ENCODE measurements at places on chromosomes 3 and 15.

DNA sequence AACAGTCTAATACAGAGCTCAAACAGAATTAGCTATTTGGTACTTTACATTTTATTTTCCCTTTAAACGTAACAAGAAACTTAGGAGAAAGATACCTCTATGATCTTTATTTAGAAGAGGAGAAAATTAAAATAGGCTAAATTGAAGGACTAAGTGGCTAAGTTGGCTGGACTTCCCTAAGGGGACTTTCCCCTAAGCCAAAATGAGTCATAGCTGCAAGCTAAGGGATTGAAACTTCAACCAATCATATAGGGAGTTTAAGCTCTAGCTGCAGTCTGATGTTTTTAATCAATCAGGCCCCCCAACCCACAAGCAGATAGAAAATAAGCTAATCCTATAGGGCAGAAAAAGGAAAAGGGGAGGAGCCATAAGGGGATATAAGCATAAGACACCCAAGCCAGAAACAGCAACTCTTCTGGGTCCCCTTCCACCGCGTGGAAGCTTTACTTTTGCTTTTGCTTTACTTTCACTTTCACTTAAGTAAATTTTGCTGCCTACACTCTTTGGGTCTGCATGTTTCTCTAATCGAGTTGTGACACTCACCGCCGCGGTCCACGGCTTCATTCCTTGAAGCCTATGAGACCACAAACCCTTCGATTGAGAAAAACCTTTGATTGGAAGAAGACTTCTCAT lies 1108.5 kb upstream of the EPHA6 start:
- DNase-seq = peak; percentile 1

DNA sequence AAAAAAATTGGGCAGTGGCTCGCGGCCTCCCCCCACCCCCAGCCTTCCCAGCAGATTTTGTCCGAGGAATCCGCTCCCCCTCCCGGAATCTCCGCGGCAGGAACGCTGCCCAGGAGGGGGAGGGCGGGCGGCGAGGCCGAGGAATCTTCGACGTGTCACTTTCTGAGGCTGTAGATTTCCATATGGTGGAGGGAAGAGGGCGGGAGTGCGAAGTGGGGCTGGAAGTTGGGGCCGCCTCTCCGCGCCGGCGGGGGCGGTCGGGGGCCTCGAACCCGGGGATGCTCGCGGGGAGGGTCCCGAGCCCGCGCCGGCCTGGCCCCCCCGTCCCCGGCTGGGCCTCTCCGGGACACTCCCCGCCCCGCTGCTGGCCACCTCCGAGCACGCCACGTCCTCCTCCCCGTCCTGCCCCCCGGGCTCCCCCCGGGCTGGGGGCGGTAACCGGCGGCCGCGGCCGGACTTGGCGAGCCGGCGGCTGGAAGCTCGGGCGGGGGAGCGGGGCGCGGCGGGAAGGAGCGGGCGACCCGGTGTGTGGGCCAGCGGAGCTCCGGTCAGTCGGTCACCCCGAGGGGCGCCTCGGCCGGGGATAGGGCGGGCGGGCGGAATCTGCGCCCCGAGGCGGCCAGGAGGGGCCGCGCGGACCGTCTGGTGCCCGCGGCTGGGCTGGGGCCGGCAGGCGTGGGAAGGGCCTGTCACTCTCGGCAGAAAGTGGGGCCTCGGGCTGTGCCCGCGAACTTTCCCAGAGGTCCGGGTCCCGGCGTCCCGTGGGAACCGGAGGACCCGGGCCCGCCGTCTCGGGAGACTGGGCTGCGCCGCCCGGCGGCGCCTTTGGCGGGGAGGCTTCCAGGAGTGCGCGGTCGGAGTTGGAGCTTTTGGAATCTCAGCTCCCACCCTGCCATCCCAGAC lies 951 bp downstream of the FNDC3B start:
- peak; percentile 80 for DNase-seq

DNA sequence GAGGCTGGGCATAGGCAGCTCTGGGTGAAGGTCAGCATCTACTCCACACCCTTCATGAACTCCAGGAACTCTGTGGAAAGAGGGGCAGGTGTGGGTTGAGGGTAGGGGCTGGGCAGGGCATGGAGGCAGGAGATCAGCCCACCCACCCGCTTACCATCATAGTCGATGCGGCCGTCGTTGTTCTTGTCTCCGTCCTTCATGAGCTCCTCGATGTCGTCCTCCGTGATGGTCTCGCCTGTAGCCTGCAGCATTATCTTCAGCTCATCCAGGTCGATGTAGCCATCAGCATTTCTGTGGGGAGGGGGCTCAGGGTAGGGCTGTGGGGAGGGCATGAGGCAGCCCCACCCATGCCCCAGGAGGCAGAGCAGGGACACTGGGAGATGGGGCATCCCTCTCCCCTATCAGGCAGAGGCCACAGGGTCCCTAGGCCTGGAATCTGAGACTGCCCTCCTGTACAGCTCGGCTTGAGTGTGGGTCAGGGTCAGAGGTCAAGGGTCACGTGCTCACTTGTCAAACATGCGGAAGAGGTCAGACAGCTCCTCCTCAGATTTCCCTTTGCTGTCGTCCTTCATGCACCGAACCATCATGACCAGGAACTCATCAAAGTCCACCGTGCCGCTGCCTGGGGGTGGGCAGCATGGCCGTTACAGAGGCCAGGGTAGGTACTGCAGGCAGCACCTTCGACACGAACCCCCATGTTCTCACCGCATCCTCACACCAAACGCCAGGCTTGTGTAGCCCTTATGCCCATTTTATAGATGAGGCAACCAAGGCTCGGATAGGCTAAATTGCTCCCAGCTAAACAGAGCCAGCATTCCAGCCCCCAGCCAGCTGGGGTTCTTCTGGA lies 2.4 kb downstream of the TNNC1 start:
- no peak for DNase-seq

GRCh38 chr3:48415251-48415953 lies 14.5 kb downstream of the PLXNB1 start:
- DNase-seq = no peak

GRCh38 chr3:59772416-59773408 lies 722.9 kb upstream of the CFAP20DC start:
- no peak for DNase-seq
